ENCODE measurements at places on chromosomes 11 and 22.

- no peak for DNase-seq
These were observed 50.5 kb upstream of the ADA2 start for GRCh38 chr22:17269607-17270261.

DNA sequence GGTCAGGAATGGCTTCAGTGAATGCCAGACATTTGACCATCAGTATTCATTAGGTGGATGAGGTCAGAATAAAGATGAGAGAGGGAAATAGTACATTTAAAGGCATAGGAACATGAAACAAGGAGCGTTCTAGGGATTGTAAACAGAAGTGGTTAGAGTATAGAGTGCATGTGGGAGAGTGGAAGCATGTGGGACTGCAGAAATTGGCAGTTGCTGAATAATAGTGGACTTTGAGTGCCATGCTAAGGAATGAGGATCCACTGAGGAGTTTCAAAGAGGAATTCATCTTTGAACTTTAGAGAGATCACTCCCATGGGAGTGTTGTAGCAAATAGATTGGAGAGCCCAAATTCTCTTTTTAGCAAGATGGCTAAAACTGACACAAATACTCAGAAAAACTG, 7.9 kb downstream of the RNF169 start:
- no peak for DNase-seq

- DNase-seq: no peak
These were observed 76.5 kb downstream of the TMPRSS5 start for GRCh38 chr11:113629562-113629961.

DNA sequence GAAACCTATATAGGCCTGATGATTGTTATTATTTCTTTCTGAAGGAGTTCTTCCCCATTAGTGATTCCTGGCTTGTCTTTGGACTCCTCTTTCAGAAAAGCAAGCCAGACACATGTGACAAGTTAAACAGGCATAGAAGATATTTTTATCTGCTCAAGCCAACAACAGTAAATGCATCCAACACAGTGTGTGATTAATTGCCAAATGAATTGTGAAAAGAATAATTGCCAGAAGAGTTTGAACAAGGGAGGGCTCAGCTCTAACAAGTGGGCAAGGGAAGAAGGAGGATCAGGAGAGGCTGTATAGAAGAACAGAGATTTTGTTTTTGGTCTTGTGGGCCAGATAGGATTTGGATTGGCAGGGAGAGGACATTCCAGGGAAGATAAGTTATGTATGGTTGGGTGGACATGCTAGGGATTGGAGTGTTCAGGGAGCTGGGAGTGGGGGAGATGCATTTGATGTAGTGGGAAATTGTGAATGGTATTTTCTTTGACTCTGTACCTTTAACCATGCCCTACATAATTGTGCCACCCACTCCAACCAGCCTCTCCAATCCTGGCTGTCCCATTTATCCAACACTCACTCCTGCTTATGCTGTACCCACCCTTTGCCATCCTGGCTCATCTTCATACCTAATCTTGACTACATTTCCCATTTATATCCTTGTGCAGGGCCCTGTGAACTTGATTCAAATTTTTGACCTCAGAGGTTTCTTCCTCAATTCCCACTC, 172.8 kb downstream of the RRAS2 start:
- no peak for DNase-seq

GRCh38 chr11:121723246-121723741, 270.5 kb upstream of the SORL1-AS1 start:
- DNase-seq: no peak

- no peak for DNase-seq
These were observed 21.1 kb downstream of the B3GAT1 start for GRCh38 chr11:134390706-134391569.

- no peak for DNase-seq
These were observed 446.6 kb downstream of the TBC1D22A start for GRCh38 chr22:47209040-47209514.

- DNase-seq: no peak
These were observed 216.5 kb upstream of the CADM1 start for GRCh38 chr11:115720602-115721245.

DNA sequence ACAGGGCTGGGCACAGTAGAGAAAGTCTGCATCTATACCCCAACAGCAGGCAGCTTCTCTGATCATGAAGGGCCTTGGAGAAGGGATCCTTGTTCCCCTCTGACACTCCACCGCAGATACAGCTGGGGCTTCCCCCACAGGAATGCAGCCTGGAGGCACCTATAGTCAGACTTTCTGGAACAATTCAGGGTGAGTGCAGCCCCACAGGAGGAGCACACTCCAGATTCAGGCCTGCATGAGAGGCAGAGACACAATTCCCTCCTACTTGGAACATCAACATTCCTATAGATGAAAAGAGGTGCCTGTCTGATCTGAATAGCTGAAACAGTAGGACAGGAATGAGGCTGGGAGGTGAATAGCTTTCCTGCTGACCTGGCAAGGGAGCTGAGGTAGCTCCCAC, 1298.0 kb upstream of the CNTN5 start:
- DNase-seq: no peak

- DNase-seq: no peak
These were observed 17.1 kb upstream of the ADORA2A start for GRCh38 chr22:24410110-24410856.

- DNase-seq: no peak
These were observed 48.4 kb upstream of the WEE1 start for GRCh38 chr11:9525116-9525515.

DNA sequence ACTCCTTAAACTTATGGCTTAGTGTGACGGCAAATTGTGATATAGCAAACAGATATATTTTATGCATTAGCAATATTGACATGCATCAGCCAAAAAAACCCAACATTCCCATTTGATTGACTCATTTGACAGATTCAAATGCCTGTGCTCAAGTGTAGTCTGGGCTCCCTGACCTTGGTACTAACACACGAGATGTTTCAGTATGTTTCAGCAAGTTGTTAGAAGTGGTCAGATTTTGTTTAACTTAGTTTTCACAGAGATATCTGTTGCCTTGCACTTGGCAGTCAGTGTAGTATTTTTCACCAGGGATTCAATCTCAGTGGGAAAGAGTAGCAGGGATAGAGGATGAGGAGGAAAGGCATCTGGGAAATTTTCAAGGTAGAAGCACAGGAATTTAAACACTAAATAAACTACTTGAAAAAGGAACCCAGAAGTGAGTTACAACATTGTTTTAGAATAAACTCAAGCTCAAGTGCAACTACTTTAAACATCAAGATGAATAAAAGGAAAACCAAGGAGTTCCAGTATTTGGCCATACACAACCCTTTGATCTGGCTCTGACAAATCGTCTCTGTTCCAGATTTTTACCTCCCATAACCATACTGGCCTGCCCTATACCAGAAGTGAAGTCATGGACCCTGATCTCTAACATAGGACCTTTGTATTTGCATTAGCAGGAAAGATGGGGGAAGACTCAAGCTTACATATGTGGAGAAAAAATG, 56.5 kb upstream of the BLID start:
- no peak for DNase-seq

DNA sequence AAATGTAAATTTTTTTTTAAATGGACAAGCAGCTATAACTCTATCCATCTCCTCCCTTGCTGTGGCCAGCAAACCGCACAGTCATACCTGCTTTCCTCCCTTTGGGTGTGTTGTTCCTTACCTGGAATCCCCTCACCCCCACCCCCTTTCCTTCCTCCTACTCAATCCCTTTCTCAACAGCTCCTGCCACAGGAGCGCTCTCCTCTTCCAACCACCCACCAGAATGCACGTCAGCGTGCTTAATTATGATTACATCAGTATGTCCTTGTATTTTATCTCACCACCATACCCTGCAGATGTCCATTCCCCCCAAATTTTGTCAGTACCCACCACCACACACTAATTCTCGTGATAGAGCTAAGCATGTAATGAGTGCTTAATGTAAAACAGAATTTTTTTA, 60.9 kb upstream of the LMO2 start:
- no peak for DNase-seq

- DNase-seq: peak; percentile 25
These were observed 43.0 kb upstream of the USP47 start for GRCh38 chr11:11798586-11799438.

GRCh38 chr11:8286886-8287285, 23.2 kb upstream of the LMO1 start:
- no peak for DNase-seq

DNA sequence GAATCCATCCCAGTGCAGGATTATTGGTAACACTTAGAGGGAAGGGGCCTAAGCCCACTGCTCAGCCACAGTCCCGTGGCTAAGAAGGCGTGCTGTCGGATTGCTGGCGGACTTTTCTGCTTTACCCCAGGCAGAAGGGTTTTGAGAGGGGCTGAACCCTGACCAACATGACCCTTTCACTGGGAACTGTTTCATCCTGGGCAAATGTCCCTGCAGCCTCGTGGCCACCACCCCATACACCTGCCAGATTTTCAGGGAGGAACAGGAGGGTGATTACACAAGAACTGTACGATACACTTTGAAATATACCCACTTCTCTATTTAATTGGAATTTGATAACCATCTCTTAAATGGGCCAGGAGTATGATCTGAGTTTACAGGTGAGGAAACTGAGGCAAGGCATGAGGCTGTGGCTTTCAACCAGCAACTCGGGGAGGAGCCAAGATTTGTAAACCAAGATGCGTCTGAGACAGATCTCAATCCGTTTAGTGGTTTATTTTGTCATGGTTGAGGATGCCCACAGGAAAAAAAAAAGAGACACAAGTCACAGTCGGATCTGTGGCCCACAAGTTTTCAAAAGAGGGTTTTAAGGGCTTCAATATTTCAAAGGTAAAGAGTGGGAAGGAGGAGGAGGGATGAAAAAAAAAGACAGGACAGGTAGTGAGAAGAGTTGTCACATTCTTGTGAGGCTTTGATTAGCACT, 6.1 kb upstream of the APOL3 start:
- no peak for DNase-seq

- no peak for DNase-seq
These were observed 58.8 kb downstream of the CHRDL2 start for GRCh38 chr11:74672332-74672955.

DNA sequence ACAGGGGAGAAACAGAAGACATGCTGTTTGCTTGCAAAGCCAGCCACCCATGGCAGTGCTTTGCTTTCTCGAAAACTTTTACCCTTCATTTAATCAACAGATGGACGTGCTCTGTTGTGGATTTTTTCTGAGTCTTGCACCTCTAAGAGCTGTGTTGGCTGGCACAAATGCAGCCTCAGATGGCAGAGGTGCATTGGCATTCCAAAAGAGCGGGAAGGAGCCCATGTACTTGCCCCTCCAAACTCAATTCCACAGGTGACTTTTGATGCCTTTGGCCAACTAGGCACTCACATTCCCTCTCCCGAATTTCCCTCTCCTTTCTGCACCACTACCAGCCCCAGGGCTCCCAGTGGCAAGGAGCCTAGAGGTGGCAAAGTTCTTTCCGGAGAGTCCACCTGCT, 1.2 kb downstream of the KIRREL3 start:
- no peak for DNase-seq

DNA sequence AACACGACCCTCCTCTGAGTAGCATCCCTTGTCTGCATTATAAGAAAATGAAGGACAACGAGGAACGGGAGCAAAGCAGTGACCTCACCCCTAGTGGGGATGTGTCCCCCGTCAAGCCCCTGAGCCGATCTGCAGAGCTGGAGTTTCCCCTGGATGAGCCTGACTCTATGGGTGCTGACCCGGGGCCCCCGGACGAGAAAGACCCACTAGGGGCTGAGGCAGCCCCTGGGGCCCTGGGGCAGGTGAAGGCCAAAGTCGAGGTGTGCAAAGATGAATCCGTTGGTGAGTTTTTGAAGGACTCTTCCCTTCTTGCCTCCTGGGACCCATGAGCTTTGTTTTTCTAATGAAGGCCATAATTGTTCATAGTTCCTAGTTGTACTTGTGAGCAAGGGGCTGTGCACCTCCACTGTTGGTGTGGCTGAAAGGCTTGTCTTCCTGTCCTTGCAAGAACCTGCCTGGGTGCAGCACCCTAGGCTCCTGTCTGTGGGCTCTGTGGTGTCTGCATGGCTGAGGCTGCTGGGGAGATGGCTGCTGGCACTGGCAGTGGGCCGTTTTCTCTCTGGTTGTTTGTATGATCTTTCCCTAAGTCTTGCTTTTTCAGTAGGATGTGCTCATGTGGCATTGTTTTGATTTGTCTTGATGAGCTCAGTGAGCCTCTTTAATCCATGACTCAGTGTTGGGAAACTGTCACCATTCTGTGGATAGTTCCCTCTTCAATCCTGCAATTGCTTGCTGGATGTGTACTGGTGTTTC, 10.1 kb downstream of the DGCR8 start:
- no peak for DNase-seq

DNA sequence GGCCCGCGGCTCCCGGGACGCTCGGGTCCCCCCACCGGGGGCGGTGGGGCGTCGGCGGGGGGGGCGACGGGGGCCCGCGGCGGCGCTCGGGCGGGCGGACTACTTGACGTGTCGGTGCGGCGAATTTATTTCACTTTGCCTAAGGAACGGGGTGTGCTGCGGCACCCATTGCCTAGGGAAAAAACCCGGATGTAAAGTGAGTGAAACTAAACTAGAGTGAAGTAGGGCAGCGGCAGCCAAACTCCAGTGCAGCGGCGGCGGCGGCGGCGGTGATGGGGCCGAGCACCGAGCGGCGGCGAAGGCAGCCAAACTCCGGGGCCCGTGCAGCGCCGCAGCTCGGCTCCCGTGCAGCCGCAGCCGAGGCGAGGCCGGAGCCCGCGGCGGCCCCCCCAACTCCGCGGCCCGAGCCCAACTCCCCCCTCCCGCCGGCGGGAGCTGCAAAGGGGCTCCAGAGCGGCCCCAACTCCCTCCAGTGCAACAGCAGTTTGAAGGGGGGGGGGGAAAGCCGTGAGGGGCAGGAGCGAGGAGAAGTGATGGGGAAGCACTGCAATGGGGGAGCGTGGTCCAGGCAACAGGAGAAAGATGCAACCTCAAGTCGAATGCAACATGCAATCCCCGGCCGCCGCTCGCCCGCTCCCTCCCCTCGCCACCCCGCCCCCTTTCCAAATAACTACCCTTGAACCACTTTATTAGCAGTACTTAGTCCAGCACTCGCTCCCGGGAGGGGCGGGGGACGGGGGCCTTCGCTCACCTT, 647 bp upstream of the PHF21A start:
- DNase-seq: peak; percentile 79

All from GM06990 (cell line).